ENCODE measurements at places on chromosomes 7 and 10.

DNA sequence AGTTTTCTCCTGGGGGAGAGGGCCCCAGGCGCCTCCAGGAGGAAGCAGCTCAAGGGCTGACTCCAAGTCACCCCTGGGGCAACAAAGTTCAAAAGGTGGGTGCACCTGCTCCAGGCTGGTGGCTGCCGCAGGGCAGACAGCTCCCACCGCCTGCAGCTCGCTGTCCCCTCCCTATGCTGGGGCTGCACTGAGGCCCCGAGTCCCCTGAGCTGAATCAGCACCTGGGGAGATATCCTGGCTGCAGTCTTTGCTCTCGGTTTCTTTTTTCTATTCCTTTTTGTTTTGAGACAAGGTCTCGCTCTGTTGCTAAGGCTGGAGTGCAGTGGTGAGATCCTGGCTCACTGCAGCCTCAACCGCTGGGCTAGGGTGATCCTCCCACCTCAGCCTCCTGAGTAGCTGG lies 183.4 kb downstream of the DNAJB6 start:
- no peak for DNase-seq

DNA sequence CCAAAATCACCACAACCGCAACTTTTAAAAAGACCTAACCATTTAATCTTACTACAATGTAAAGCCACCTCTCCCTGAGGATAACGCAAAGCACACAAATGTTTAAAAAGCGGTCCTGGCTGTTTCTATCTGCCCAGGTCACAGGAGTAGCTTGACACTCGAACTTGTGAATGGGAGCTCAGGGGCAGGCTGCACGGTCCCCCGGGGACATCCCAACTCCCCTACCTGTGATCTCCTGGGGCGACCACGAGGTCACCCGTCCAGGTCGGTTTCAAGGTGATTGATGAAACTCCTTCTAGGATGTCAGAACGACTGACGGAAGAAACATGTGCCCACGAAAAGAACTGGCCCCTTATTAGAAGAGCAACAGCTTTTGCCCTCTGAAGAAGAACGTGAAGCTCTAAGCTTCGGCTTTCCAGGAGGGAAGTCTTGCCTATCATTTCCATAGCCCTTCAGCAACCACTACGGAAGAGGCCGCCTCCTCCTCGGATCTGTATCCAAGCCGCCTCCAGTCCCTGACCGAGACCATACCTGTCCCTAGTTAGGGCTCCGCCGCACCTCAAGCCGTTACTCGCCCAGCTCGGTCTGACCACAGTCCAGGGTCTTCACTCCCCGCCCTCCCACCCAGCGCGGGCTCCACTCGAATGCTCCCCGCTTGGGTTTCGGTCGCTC lies 459 bp downstream of the CYCS start:
- DNase-seq, result no peak

DNA sequence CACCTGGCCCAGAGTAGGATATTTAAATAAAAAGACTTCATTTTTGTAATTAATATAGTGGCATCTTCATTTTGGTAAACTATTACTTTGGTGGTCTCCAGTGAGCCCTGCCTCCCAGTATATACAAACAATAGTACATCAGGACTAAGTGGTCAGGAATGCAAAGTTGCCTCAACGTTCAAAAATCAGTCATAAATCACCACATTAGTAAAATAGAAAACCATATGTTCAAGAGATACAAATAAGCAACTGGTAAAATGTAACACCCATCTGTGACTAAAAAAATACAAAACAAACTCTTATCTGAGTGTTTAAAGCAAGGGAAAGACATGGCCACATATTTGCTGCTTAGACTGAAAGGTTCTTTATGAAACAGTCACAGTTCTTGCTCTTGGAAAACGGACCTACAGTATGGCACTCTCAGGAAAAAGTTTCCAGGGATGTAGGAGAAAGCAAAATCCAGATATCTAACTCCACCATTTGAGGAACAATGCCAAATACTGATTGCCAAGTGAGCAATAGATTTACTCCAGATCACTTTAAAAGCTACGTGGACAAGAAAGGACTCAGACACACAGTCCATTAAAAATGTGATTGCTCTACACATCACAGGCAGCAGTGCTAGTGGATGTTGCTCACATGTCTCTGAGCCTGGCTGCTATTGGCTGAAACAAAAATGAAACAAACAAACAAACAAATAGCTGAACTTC lies 15.1 kb upstream of the RHOBTB1 start:
- DNase-seq, result no peak

DNA sequence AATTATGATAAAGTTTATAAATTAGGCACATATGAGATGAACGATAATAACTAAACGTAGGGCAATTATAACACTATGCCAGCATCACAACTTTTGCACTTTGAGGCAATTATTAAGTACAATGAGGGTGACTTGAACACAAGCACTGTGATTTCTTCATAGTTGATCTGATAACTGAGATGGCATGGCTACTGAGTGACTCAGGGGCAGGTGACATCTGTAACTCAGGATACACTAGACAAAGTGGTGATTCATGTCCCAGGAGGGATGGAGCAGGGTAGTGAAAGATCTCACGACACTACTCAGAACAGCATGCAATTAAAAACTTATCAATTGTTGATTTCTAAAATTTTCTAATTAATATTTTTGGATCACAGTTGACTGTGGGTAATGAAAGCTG lies 98.3 kb upstream of the ARHGAP21 start:
- DNase-seq, result no peak

- no peak for DNase-seq
These were observed 3.3 kb downstream of the MAPK8 start for GRCh38 chr10:48309711-48310226.

- no peak for DNase-seq
These were observed 31.4 kb downstream of the LRMDA start for GRCh38 chr10:75462865-75463264.

- no peak for DNase-seq
These were observed 6.3 kb upstream of the HGF start for GRCh38 chr7:81776161-81776560.

DNA sequence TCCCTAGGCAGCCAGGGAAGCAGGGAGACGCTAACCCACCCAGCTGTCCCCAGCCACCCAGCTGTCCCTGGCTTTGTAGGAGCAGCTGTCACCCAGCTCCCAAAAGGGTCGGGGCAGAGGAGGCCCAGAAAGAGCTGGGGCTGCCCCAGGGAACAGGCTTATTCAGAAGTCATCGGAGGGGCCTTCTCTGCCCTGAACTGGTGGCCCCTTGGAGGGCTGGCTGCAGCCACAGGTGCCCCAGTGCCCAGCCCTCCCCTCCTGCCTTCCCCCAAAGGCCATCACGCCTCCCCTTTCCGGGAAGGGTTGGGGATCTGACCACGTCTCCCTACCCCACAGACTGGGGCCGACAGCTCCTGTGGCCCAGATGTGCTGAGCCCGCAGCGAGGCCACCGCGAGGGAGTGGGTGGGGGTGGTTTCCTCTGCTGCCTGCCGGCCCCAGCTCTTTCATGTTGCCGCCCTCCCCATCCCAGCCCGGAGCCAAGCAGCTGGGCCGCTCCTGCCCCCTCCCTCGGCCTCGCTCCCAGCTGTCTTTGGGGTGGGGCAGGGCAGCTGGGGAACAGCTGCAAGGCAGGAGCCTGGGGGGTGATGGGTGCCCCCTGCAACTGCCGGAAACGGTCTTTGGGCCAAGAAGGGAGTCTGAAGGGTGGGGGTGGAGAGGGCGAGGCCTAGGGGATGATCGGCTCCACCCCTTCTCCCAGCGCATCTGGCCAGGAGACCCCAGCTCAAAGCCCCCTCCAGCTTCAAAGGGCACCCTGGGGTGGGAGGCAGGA lies 16.8 kb downstream of the TRIM8 start:
- DNase-seq, result no peak

- DNase-seq, result no peak
These were observed 154.5 kb upstream of the ZNF32 start for GRCh38 chr10:43802988-43803696.

DNA sequence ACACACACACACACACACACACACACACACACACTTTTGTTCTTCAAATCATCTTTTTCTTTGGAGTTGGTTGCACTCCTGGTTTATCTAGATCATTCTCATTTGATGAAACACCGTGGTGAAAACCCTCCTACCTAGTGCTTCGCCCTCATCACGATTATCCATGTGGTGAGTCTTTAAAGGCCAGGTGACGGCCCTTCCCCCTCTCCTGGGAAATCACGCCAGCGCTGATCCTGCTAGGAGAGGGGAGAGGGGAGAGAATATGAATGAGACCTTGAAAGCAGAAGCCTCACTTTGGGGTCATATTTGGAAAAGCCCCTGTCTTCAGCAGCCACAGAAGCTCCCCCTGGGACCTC lies 103.9 kb upstream of the LRRC4 start:
- DNase-seq, result no peak

DNA sequence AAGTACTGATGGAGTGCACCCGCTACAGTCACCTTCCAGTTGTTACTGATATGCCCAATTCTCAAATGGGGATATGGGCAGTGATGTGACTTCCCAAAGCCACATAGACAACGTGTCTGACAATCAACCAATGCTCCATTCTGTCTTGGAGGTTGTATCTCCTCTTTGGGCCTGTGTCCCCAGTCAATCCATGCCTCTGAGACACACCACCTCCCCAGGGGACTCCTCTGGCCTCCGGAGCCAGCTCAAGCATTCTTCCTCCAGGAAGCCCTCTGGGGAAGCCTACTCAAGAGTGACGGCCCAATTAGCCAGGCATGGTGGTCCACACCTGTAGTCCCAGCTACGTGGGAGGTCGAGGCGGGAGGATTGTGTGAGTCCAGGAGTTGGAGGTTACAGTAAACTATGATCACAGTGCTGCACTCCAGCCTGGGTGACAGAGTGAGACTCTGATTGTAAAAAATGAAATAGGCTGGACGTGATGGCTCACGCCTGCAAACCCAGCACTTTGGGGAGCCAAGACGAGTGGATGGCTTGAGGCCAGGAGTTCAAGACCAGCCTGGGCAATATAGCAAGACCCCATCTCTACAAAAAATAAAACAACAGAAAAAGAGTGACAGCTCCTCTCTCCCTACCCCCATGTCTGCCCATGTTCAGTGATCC lies 99.5 kb upstream of the TNRC18 start:
- no peak for DNase-seq

GRCh38 chr7:105794741-105795729 lies 81.4 kb downstream of the ATXN7L1 start:
- no peak for DNase-seq

DNA sequence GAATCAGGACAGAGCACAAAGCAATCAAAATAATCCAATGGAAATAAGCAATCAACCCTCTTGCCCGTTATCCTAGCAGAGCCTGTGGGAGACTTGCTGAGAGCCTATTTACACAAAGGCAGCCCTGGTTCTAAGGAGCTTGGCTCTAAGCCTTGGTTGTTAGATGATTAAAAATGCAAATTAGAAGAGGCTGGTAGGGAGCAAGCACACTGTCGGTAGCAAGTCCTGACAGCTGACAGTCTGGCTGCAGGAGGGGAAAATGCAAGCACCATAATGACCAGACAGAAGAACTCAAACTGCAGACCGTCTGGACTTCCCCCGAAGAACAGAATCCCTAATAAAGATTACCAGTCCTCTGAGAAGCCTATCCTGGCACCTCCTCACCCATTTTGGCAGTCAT lies 131.8 kb upstream of the CTTNBP2 start:
- DNase-seq, result no peak

DNA sequence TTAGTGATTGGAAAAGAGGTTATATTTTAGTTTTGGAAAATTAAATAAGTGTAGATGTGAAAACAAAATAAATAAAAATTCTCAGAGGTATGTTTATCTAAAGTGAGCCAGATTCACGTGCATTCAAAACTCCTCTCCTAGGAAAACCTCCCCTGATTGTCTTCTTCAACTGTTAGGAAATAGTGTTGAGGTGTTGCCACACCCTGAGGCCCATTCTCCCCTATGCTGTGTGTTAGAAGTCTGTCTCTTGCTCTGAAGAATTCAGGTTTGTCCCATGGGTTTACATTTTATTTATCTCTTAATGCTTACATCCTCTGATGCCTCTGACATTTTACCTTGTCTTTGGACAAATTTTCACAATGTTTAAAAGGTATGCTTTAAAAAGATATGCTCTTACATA lies 40.3 kb downstream of the PTPRE start:
- no peak for DNase-seq

GRCh38 chr10:44402465-44403195 lies 17.7 kb upstream of the CXCL12 start:
- DNase-seq, result no peak

- no peak for DNase-seq
These were observed 11.8 kb upstream of the PCGF5 start for GRCh38 chr10:91208642-91209041.
